ENCODE measurements at places on chromosomes 11 and 22.

GRCh38 chr11:120547811-120548681 lies 36.5 kb downstream of the GRIK4 start:
- peak; percentile 97 for DNase-seq

DNA sequence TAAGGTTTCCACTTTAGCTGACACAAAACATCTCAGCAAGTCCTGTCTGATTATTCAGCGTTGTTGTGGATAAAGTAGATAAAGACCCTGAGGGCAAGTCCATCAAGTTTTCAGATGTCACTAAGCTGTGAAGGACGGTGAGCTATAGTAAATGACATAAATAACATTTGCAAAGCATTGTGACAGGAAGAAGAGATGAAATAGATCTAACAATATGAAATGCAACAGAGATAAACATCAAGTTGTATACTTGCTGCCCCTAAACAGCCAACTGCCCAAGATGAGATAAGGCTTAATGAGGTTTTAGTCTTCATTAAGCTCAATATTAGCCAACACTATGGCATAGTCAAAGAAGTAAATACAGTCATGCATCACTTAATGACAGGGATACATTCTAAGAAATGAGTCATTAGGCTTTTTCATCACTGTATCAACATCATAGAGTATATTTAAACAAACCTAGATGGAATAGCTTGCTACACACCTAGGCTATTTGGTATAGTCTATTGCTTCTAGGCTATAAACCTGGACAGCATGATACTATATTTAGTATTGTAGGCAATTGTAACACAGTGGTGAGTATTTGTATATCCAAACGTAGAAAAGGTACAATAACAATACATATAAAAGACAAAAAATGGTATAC lies 625.1 kb upstream of the ANO5 start:
- no peak for DNase-seq

DNA sequence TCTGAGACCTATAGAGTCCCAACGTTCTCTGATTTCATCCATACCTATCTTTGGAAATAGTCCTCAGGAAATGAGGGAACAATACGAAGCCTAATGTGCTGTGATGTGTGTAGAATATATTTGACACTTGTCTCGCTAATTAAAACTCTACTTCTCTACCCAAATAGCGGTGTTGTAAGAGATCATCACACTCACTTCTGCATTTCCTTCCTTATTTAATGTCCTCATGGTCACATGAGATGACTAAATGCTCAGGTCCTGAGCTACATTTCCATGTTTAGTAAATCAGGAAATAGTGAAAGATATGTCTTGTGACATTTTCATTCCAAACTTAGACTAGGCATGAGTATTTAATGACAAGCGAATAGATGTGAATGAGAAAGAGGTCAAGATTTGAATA lies 112.3 kb downstream of the MAML2 start:
- DNase-seq = no peak

GRCh38 chr11:17273668-17274282 lies 2.8 kb upstream of the NUCB2 start:
- DNase-seq = no peak

GRCh38 chr11:44270403-44271273 lies 39.3 kb downstream of the ALX4 start:
- no peak for DNase-seq

GRCh38 chr22:46377525-46378425 lies 42.3 kb downstream of the TRMU start:
- DNase-seq = peak; percentile 92

- no peak for DNase-seq
Measured at GRCh38 chr22:38696606-38697424, 3.9 kb downstream of the JOSD1 start.

DNA sequence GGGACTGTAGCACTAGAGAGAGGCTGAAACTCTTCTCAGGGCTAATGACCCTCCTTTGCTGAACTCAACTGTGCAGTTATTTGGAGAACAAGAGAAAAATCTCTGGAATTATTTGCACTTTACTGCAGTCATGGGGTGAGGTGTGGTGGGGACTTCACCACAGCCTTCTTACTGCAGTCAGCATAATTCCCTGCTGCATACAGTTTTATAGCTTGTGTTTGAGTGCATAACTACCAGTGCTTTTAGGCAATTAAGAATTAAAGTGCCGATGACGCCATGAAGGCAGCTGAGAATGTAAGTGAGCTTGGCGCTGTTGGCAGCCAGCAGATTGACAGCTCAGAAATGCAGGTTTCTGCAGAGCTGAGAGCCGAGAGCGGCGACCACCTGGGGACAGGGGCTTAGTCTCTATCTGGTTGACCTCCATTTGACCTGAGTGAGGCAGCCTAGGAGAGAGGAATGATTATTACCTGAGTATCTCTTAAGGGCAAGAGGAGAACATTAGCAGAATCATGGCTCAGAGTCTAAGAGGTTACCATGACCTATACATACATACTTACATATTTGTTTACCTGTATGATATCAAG lies 830.0 kb downstream of the NTM start:
- DNase-seq = no peak

GRCh38 chr11:45828996-45829395 lies 18.3 kb upstream of the CRY2 start:
- DNase-seq = no peak

DNA sequence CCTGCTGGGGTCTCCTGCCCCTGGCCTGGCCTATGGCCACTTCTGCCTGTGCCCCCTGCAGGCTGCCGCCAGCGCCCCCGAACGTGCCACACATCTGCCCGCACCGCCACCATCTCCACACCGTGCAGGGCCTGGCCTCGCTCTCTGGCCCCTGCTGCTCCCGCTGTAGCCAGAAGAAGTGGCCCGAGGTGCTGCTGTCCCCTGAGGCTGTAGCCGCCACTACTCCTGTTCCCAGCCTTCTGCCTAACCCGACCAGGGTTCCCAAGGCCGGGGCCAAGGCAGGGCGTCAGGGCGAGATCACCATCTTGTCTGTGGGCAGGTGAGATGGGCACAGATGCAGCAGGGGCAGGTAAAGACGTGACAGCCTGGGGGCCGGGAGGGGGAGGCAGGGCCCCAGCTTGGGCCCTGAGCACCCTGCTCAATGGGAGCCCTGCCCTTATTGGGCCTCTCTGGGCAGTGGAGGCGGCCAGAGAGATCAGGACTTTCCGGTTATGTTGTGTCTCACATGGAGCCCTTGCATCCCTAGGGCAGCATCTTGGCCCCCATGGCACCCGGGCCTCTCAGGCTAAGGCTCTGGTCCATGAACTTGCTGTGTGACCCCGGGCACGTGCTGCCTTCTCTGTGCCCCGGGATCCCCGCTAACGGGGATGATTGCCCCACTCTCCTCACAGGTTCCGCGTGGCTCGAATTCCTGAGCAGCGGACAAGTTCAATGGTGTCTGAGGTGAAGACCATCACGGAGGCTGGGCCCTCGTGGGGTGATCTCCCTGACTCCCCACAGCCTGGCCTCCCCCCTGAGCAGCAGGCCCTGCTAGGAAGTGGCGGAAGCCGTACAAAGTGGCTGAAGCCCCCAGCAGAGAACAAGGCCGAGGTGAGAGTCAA lies 18.5 kb downstream of the RELT start:
- DNase-seq = peak; percentile 72

DNA sequence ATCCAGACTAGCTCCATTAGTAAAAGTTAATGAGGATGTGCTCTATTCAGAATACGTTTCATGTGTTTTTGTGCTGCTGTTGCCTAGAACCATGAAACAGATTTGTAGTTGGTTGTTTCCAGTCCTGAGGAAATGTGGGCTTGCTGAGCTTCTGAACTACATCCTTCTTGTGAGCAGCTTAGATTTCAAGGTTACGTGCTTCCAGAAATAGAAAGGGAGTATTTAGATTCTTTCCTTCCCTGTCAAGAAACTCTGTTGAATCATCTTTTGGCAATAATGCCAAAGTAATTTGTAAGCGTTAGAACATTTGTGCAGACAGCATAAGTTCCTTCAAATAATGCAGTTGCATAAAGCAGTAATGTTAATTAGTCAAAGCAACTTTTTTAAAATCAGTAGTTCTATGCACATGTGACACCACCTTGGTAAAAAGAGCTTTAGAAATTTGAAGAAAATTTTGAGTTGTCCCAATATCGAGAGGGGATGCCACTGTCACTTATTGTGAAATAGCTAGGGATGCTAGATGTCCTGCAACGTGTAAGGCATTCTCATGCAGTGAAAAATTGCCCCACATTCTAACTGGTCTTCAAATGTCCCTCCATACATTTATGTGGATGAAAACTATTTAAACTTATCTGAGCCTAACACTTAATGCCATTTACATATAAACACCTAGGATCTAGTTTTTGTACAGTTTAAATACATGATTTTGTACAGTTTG lies 169.6 kb downstream of the ETS1 start:
- DNase-seq = no peak
